ENCODE measurements at places on chromosomes 11 and 22.
A peak's percentile ranks its signal among the peaks of the same experiment; 100 is the strongest.

DNA sequence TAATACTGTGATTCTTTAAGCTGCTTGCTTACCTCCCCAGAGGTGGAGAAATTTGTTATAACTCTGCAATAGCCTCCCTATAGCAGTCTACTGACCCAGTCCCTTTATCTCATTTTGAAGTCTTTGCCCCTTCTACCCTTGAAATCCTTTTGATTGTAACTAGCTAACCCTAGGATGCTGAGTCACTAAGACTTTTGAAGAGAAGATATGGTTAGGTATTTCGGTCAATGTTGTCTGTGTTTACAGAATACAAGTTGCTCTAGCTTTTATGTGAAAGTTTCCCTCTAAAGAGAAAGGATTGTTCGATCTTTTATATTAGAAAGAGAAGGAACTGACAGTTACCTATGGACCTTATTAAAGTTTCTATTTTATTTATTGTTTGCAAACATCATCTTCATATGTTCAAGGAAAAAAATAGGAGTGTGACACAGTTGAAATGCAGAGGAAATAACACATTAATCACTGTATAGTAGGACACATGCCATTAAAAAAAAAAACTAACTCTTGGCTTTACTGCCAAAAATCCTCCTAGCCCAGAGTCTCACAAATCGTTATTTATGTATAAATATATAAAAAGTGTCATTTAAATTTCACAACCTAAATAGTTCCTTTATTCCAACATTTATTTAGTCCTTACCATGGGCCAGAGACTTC is 3.1 kb downstream of the HYLS1 start:
- no peak for DNase-seq

- DNase-seq = peak; percentile 16
These were observed 125.8 kb downstream of the MICAL2 start for GRCh38 chr11:12235947-12236743.

- no peak for DNase-seq
These were observed 12.5 kb downstream of the L3MBTL2 start for GRCh38 chr22:41217553-41218157.

DNA sequence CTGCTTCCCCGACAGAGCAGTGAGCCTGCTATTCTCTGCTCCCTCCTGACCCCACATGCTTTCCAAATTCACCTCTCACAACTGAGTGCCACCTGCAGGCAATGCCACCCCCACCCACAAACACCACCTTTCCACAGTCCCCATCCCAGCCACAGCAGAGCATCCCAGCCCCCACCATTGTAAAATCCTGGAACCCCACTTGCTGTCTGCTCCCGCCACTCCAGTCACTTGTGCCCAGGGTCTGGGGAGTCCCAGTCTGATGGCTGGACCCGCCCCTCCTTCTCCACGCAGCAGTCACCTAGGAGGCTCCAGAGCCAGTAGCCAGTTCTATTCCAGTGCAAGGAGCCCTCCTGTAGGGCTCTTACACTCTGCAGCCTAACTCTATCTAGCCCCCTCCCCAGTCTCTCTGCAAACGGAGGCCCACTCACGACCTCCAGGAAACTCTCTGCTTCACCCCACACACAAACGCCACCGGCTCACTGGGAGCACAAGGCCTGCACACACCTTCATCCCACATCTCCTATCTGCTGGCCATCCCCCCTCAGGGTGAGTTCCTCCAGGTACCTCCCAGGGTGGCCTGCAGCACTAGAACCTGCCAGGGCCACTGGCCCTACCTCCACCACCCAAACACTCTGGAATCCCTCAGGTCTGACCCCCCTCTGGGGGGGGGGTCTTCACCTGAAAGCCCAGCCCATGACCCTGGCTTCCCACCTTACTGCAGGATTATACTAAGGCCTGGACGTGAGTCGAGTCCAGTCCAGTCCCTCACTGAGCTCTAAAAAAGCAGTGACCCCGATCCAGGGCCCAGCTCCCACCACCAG is 1.4 kb downstream of the GNB1L start:
- no peak for DNase-seq

DNA sequence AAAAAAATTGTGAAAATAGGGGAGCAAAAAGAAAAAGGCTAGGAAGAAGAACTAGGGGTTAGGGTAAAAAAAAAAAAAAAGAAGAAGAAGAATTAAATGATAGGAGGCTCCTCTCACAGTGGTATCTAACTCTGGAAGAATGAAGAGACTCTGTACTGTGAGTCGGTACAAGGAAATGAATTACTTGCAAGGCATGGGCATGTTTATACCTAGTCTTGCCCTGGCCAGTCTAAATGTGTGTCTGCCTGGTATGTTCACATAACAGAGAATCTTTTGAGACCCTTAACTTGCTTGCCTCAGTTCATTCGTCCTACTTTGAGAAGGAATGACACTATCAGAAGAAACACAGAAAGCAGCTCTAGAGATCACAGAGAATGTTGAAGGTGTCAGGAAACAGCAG is 159.6 kb downstream of the SWAP70 start:
- no peak for DNase-seq
